ENCODE measurements at places on chromosomes 5 and 9. TPM values are rescaled to one million over a fixed set of nuclear protein-coding genes. Genes with fewer than 3 reads are reported as not detected.

MAP1B gene
- total RNA-seq, result 0.09 TPM

DNA sequence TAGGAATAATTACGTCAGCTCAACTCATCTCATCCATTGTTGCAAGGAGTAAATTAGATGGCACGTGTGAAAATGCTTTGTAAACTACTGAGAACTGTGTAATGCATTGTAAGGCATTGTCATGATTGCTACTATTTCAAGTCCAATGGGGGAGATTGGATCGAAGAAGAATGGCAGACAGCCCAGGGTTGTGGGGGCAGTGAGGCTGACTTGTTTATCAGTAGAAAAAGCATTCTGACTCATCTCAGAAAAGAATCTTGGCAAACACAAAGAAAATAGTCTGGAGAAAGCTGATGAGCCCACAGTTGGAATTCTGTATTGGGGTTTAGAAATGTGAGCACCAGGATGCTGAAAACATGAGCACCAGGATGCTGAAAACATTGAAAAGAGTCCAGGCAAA is 28.0 kb upstream of the DAP start:
- DNase-seq, result no peak

ACOT12 gene
- not detected for total RNA-seq

PHF2 gene
- 12.9 TPM for total RNA-seq

FBN2 gene
- not detected for total RNA-seq

MEGF9 gene
- 3.2 TPM for total RNA-seq

Data from activated CD8-positive, alpha-beta T cell treated with anti-CD3 and anti-CD28 coated beads for 36 hours (primary cell).